Nephron progenitor cell (in vitro differentiated cells): ENCODE measurements at places on chromosomes 1 and 21.

DNA sequence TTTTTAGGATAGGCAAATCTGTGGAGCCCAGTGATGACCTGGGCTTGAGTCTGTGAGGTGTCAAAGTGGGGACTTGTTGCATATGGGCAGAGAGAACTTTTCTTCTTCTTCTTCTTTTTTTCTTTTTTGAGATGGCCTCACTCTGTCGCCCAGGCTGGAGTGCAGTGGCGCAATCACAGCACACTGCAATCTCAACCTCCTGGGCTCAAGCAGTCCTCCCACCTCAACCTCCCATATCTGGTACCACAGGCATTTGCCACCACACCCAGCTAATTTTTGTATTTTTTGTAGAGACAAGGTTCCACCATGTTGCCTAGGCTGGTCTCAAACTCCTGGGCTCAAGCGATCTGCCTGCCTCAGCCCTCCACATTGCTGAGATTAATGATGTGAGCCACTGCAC lies 80.3 kb downstream of the RD3 start:
- DNase-seq = no peak

GRCh38 chr1:118250232-118250631 lies 65.2 kb upstream of the SPAG17 start:
- no peak for DNase-seq

- no peak for DNase-seq
These were observed 15.9 kb upstream of the GPR25 start for GRCh38 chr1:200856716-200857357.

DNA sequence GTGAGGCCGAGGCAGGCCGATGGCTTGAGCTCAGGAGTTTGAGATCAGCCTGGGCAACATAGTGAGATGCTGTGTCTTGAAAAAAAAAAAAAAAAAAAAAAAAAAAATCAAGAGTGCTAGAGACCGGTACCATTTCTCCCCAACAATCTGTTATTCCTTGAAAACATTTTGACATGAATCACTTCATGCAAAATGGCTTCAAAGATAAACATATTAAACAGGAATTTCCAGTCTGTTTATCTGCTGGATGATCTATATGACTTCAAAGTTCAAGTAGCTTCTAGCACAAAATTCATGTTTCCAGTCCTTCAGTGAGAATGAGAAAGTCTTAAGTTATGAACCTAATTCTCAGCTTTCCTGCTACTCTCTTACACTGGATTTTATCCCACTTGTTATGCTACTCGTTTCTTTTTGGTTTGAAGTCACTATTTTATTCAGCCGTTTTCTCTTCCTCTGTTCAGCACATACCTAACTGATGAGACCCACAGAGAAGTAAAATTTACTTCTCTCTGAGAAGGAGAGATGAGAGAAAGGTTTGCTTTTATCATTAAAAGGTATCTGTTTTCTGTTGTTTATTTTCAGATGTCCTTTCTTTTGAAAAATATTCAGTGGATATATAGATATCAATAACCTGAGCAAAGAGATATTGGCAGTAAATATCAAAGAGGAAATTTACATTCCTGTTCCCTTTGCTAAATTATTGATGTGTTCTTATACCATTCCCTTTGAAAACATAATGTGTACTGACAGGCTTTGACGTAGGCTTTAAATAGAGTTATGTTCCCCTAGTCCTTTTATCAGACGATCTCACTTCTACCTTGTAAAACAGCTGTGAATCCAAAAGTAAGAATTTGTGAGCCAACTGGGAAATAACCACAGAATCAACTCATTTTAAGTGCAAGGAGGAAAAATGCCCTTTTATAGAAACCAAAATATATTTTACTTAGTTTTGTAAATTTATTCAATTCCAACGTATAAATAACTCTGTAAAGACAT lies 38.2 kb downstream of the CD46 start:
- no peak for DNase-seq

DNA sequence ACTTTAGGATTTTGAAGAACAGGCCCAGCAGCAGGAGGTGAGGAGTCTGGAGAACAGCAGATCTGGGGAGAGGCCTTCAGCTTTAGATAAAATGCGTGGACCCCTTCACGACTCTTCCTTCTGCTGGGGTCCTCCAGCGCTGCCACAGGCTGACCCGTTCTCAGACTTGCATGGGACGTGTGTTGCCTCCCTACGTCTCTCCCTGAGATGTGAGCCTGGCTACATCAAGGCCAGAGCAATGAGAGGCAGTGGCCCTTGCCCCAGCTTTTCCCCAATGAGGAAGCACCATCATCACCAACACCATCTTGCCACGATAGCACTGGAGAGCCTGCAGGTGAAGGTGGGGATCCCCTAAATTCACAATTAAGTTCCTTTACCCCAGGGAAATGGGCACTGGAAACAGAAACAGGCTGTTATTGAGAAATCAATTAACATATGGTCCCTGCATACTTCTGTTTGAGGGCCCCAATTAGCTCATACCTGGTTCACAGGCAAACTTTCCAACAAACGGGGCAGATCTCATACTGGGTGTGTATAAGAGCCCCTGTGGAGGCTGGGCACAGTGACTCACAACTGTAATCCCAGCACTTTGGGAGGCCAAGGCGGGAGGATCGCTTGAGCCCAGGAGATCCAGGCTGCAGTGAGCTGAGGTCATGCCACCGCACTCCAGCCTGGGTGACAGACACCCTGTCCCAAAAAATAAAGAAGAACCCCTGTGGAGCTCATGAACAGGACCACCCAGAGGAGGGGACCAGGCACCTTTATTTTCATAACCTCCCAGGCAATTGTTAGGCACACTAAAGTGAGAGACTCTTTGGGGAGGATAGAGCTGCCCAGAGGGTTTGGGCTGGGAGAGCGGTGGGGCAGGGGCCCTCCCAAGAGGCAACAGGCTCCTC lies 12.1 kb upstream of the ADAMTSL4 start:
- no peak for DNase-seq

DNA sequence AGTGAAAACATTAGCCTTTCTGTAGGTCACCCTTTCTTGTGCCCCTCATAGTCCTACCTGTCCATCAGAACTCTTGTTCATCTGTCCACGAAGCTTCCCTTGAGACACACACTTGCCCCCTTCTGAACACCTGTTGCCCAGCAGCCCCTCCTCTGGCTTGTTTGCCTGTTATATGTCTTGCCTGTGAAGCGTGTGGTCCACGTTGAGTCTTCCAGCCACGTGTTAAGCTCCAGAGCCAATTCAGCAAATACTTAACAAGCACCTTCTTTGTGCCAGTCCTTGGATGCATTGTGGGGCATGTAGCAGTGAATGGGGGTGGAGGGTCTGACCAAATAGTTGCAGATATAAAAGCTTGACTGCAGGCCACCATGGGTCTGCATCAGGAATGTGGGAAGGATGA lies 66.6 kb downstream of the MAN1C1 start:
- no peak for DNase-seq

GRCh38 chr1:234234199-234234598 lies 139.1 kb upstream of the COA6 start:
- DNase-seq = no peak

- no peak for DNase-seq
These were observed 49.0 kb upstream of the BCAR3 start for GRCh38 chr1:93730621-93731020.

DNA sequence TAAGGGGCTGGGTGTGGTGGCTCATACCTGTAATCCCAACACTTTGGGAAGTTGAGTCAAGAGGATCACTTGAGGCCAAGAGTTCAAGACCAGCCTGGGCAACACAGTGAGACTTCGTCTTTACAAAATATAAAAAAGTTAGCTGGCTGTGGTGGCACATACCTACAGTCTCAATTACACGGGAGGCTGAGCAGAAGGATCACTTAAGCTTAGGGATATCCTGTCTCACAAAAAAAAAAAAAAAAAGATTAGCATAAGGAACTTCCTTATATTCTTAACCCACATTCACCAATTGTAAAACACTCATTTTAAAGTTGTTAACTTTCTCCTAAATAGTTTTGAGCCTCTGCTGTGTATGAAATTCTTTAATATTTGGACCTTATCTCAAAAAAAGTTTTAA lies 53.1 kb downstream of the ABCD3 start:
- DNase-seq = no peak

GRCh38 chr1:6410248-6410893 lies 9.3 kb downstream of the HES2 start:
- no peak for DNase-seq

DNA sequence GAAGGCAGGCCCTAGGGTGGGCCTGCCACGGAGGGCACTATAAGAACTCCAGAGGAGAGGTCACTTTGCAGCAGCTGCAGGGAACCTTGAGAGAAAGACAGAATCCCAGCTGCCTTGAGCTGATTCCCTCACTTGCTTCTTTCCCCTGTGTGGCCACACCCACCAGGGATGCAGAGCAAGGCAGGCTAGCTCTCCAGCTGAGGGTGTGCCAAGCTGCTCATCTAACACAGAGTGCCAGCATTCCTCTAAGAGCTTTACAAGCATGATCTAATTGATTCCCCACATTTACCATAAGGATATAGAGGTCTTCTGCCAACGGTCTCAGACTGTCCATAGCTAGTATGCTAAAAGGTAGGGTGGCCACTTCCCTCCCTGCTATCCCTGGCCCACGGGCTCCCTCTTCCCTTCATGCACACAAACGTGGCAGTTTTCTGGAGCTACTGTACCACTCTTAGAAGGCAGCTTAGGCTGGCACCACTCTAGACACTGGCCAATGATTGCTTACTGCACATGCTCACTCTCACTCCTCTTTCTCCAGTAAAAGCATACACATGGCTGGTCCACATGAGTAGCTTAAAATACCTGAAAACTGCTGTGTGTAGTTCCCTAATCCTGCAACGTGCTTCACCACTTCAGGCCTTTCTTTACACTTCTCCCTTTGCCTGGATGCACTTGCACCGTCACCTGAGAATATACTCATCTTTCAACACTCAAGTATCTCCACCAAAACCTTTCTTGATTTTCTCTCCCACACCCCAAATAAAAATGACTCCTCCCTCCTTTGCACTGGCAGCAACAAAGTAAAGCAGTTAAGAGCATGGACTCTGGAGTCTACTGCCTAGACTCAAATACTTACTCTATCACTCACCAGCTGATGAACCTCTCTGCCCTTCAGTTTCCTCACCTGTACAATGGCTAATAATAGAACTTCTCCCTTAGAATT lies 57.7 kb downstream of the DMAP1 start:
- no peak for DNase-seq

DNA sequence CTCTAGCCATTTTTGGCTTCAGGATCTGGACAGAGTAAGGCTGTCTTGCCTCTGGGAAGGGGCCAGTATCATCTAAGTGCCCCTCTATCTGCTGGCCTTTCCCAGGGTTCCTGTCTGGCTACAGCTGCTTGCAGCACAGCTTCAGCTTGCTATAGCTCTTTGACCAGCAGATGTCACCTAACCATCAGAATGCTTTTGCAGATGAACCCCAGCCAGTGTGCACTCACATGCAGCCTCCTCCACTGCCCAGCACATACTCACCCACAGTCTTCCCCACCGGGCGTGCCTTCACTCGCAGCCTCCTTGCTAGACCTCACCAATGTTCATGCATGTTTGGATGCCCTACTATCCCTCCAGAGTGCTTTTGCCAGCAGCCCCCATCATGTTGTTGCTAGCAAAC lies 769.0 kb downstream of the BRINP3 start:
- no peak for DNase-seq

DNA sequence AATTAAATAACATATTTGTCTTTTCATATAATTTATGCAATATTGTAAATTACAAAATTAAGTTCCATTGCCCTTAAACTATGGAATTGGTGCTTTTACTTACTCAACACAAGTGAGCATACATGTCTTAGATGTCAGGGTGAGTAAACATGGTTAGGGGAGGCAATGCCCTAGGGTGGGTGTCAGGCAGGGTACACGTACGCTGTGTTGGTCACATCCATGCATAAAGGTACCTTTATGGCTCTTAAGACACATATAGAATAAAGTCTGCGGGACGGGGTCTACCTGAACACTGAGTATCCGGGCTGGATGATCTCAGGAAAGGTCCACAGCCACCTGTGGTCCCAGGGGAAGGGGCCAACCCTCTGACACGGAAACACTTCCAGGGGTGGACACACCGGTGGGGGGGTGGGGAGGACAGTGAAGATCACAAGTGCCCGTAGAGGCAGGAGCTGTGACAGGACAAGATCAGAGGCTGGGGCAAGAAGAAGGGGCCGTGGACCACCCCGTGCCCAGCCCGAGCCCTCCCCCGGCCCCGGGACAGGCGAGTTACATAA lies 720 bp downstream of the LIN9 start:
- no peak for DNase-seq

DNA sequence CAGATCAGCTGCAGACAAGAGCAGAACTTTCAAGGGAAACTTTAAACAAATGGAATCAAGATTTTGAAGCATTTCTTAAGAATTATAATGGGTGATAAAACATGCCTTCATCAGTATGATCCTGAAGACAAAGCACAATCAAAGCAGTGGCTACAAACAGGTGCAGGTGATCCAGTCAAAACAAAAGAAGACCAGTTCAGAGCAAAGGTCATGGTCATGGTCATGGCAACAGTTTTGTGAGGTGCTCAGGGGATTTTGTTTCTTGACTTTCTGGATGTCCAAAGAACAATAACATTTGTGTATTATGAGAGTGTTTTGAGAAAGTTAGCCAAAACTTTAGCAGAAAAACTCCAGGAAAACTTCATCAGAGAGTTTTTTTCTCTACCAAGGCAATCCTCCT lies 681.7 kb upstream of the PTBP2 start:
- no peak for DNase-seq

DNA sequence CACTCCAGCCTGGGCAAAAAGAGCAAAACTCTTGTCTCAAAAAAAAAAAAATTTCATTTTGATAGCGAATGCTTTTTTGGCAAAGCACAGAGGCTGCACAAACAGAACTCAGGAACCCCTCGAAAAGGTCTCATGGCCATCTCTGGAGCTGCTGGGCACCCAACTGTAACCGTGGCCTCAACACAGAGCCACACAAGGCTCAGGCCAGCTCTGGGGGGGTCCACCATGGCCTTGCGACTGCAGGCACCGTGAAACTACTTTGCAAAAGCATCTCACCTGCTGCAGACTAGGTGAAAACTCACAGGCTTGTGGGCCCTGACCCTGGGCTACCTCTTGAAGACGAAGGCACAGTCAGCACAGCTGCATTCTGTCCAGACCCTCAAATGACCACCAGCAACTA lies 16.1 kb upstream of the TMEM240 start:
- no peak for DNase-seq

DNA sequence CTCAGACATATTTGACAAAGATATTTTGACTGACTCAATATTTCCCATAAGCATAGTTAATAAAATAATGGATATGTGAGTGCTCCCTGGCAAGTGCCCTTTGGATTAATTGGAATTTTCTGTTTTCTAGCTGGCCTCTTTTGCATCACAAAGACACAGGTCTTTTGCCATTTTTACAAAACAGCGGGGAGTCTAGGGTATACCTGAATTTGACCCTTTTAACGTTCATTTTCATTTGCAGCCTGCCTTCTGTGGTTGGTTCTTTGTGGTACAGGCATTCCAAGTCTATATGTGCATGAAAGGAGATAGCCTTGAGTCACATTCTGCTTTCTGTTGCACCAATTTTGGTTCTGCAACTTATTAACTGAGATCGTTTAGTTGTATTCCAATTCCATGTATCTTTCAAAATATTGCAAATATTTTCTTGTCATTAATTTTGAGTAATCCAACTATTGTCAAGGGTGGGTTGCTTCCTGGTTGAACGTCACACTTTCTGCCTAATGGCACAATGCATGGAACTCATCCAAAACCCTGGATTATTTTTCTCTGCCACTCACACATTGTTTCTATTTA lies 171.7 kb downstream of the CRB1 start:
- DNase-seq = no peak

GRCh38 chr1:201020721-201021629 lies 2.5 kb downstream of the KIF21B start:
- DNase-seq = peak; percentile 53

- no peak for DNase-seq
These were observed 92.5 kb downstream of the CDC42BPA start for GRCh38 chr1:227225715-227226346.
